Fibroblast of skin of left quadriceps (primary cell): ENCODE measurements at places on chromosomes 3 and 15.

DNA sequence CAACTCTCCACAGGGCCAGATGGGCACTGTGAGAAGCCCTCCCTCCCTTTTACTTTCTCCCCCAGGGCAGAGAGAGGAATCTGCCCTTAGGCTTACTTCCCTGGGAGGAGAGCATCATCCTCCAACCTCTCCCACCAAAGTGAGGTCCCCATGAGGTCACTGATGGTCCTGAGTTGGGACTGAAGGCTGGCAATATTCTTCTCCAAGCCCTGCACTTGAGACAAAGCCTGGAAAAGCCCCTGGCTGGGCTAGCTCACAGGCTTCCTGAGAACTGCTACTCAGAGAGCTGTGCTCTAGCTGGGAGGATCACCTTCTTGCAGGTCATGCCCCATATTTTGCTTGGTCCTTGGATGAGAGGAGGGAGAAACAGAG lies 110.0 kb upstream of the MEF2A start:
- DNase-seq: no peak

DNA sequence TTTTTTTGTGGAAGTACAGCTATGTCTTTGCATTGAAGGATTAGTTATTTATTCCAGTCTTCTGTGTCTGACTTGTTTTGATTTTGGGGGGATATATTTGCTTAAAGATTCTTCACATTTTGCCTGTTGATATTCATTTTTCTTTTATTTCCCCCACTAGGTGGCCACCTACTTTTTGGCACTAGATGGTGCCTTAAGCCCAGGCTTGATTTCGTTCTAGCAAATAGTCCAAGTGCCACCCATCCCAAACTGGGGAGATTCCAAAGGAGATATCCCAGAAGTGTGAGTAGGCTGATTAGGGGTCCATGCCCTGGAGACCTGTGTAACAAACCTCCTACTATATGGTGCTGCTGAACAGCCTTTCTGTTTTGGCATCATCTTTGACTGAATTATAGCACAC lies 80.0 kb upstream of the SPATA16 start:
- no peak for DNase-seq

DNA sequence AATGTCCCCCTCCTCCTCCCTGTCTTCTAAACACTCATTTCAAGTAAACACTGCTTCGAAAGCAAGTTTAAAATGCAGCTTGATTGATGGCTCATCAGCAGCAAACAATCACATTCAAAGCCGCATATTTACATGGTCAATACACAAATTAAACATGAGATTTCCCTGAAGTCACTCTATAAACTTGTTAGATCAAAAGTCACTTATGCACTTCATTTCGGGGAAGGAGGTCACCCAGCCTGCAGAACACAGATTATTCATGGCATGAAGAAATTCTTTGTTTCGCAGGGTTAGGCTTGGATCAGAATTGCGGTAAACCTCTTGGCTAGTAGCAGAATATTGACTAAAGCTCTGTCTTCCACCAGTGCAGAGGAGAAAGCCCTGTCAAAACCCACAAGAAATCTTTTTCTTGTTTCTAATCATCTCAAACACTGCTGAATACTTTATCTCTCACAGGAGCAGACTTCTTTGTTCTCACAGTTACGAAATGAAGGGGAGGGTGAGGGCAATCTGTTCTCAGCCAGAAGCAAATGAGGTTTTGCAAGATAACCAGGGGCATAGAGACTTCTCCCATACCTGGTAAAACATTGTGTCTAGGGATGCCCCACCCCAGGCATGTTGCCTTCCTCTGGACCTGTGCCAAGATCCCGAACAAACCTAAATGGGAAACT lies 133.3 kb upstream of the CHL1 start:
- DNase-seq: no peak

DNA sequence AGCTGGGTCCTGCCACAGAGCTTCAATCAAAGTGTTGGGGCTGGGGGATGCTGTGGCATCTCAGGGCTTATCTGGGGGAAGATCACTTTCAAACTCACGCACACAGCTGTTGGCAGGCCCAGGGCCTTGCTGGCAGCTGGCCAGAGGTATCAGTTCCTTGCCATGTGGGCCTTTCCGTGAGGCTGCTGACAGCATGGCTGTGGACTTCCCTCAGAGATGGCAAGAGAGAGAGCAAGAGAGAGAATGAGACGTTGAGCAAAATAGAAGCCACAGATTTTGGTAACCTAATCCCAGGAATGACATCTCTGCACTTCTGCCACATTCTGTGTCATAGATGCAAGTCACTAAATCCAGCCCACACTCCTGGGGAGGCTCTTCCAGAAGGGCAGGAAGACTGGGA lies 91.0 kb downstream of the TPRG1 start:
- no peak for DNase-seq

GRCh38 chr3:40572588-40572987 lies 47.8 kb downstream of the ZNF621 start:
- DNase-seq: no peak
